ENCODE measurements at places on chromosomes 4 and X. TPM values are rescaled to one million over a fixed set of nuclear protein-coding genes. Genes with fewer than 3 reads are reported as not detected.

DNA sequence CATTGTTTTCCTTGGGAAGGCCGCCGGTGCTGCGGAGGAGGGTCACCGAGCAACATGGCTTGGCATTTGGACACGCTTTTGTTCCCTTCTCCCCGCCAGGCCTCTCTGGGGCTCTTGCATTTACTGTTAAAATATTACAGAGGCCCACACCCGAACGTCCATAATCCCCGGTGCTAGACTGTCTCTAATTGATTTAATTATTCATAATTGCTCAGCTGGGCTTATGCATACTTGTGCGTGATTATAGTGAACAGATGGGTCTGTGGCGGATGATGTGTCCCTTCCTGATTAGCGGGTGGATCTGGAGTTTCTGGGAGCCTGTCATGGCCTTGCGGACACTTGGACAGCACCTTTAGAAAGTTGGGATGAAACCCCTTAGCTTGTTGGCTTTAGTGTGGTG, 100.2 kb upstream of the MSX1 start:
- DNase-seq = no peak

DNA sequence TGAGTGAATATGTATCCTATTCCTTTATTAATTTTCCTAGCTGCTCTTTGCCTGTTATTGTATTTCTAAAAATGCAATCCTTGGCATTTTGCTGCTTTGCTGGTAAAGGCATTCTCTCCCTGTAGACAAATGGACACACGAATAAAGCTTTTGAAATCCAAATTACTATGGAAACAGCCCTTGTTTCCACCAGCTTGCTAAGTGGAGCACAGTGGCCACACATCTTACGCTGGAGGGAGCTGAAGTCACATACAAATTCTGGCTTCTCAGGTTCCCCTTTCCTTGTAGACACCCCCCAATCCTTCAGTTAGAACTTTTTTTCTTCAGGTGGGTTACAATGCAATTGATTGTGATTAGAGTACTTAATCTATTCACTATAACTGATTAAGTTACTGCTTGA, 66.2 kb downstream of the AGA start:
- DNase-seq = no peak

Gene F11
- 130 TPM for polyA plus RNA-seq

GRCh38 chr4:99156992-99157391, 12.9 kb upstream of the ADH4 start:
- DNase-seq = no peak

GRCh38 chr4:156948738-156949137, 22.9 kb downstream of the PDGFC start:
- DNase-seq = no peak

Gene SLC10A6
- polyA plus RNA-seq = not detected
